ENCODE measurements at places on chromosomes 2 and 18. TPM values are rescaled to one million over a fixed set of nuclear protein-coding genes. Genes with fewer than 3 reads are reported as not detected.
A peak's percentile ranks its signal among the peaks of the same experiment; 100 is the strongest.

DNA sequence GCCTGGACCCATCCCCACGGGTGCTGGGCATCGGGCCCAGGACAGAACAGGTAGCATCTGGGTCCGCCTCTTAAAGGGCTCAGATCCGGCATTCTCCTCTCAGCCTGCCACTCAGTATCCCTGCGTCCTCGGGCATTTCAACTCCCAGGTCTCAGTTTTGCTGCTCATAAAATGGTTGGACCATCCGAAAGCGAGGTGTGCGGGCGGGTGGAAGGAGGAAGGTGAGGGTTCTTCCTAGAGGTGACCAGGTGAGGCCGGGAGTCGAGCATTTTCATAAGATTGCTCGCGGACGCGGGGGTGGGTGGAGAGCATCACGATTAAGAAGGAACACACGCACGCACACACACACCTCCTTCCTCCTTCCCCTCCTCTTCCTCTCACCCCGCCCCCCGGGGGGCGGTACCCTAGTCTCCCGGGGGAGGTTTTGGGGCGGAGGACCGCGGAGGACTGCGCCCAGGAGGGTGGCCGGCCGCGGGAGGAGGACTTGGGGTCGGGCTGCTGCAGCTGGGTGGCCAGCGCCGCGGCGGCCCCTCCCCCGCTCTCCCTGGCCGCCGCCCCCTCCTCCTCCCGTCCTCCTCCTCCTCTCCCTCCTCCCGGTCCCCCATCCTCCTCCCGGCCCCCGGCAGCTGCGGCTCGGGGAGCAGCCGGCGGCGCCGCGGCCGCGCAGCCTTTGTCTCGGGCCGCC is 97.9 kb upstream of the GPR45 start:
- DNase-seq = peak; percentile 34

DNA sequence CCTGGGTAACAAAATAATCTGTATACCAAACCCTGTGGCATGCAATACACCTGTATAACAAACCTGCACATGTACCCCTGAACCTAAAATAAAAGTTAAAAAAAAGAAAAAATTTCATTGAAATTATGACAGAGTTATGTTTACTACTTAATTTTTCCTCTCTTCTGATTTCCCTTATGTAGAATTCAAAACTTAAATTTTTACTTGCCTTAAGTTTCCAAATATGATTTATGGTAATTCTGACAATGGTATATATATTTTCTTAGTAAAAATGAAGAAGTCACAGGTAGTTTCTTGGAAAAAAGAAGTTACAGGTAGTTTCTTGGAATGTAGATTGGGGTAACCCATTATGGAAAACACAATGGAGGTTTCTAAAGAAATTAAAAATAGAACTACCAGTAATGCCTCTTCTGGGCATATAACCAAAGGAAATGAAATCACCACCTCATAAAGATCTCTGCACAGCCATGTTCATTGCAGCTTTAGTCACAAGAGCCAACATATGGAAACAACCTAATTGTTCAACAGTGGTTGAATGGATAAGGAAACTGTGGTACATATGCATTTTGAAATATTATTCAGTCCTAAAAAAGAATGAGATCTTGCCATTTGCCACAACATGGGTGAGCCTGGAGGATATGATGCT is 164.9 kb downstream of the BABAM2 start:
- DNase-seq = no peak

- no peak for DNase-seq
Measured at GRCh38 chr2:28395334-28396061, 2.8 kb downstream of the FOSL2 start.

DNA sequence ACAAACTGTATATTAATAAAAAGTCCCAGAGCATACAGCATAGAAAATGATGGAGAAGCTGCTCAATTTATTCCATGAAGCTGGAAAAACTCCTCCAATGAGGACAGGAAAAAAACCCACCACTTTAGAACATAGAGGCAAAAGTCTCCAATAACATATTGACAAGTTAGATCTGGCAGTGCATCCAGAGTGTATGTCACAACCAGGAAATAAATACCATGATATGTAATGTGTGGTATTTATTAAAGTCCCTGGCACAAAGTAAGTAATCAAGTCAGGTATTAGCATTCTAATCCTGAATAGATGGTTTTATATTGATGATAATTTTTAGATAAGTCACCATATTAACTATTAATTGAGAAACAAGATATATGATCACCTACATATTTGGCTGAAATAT is 427.3 kb upstream of the HS6ST1 start:
- no peak for DNase-seq

GRCh38 chr2:26735097-26735496 is 29.0 kb upstream of the SLC35F6 start:
- no peak for DNase-seq

DNA sequence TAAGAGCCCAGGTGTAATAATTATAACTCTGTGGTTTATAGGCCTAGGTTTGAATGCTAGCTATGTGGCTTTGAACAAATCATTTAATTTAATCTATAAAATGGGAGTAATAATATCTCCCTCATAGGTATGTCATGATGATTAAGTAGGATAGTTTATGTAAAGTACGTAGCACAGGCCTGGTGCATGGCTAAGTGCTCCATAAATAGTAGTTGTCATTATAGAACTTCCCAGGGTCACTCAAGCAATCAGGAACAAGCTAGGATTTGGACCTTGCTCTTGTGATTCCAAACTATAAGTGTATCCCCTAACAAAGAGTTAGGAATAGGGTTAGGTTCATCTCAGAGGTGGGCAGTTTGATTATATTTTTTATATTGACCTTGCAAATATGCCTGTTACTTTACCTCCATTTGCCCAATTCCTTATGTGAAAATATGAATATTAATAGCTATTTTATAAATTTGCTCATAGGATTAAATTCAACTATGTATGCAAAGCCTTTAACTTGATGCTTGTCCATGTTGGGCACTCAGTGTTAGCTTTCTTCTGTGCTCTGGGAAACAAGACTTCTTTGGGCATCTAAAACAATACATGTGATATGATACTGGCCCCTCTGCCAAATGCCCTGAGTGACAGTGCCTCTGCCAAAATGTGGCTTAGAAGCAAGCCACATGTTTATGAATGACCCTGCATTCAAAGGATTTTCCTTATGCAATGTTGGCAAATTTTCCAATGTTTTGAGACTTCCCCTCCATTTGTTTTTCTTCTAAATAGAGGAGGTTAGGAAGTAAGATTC is 353.6 kb downstream of the KIAA1328 start:
- no peak for DNase-seq

DNA sequence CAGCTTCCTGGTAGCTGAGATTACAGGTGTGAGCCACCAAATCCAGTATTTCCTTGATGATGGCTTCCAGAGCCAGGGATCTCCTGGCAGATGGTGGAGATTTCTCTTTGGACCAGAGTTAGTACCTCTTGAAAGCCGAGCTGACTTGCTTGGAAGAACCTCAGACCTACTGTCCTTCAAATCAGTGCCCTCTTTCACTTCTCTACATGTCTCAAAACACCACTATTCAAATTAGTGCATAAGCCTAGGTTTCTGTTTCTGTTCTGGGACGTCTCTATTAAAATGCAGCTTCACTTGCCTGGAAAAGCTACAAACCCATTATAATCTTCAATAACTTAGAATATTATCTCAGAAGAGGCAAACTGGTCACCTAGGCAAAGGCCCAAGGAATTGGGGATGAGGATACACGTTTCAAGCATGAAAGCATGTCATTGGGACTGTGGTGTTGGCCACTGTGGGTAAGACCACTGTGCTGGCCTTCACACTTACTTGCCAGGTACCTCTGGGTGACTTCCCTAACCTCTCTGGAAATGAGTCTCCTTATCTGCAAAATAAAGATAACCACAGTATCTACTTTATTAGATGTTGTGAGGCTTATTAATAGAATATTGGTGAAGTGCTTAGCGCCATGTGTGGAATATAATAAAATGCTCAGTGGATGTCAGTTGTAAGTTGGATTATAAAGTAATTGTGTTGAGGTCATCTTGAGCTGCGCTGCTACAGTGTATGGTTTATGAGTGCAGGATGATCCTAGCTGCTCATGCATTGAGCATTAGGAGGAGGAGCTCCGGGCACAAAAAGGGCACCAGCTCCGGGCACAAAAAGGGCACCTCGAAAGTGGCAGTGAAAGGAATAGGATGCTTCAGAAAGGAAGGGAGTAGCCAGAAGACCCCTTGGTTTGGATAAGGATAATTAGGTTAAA is 84.5 kb downstream of the DOCK10 start:
- no peak for DNase-seq

- DNase-seq = no peak
Measured at GRCh38 chr2:241180495-241180894, 8.0 kb upstream of the ANO7 start.

Gene PSMA8
- not detected for polyA plus RNA-seq

GRCh38 chr2:97907369-97908100 is 88.2 kb downstream of the TMEM131 start:
- no peak for DNase-seq

DNA sequence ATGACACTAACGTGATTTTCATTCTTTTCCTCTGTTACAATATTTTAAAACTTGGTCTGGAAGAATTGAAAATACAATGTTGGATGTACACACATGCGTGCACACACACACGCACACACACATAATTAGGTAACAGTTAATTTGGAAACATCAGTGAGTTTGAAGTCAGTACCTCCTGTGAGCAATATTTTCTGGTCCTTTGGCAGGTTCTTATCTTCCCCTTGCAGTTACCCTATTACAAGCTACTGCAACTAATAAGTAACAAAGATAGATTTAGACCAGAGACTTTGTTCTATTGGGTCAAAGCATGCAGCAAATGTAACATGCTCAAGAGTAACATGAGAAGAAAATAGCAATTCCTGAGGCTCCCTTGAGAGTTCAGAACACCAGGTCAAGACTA is 73.3 kb downstream of the ZNF385B start:
- DNase-seq = no peak

- no peak for DNase-seq
Measured at GRCh38 chr2:223967981-223968380, 10.7 kb downstream of the MRPL44 start.

Gene UGT1A1
- 0.56 TPM for polyA plus RNA-seq

DNA sequence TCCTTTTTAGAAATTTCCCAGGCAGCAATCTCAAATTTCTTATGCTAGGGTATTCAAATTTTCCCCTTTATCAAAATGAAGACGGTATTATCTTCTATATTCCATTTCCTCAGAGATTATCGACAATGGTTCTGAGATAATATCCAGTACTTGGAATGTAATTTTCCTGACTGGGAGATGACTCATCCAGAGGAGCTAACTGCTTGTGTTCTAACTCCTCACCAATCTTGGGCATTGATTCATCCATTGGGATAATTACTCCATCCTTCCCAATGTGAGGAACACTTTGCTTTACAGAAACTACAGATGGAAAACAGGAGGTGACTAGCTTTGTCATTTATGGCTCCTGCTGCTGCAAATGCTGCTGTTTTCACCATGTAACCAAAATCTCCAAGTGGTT is 239.4 kb upstream of the LYPD1 start:
- DNase-seq = no peak

- DNase-seq = no peak
Measured at GRCh38 chr2:36338827-36339145, 16.8 kb upstream of the CRIM1 start.

Gene CROCC2
- 0.07 TPM for polyA plus RNA-seq

GRCh38 chr2:28752631-28753376 is 1.2 kb downstream of the PPP1CB start:
- DNase-seq = no peak

GRCh38 chr2:196609806-196610205 is 29.7 kb upstream of the CCDC150 start:
- no peak for DNase-seq

Gene MPHOSPH10
- 52.3 TPM for polyA plus RNA-seq

- DNase-seq = no peak
Measured at GRCh38 chr2:5986801-5987787, 294.9 kb downstream of the SOX11 start.

DNA sequence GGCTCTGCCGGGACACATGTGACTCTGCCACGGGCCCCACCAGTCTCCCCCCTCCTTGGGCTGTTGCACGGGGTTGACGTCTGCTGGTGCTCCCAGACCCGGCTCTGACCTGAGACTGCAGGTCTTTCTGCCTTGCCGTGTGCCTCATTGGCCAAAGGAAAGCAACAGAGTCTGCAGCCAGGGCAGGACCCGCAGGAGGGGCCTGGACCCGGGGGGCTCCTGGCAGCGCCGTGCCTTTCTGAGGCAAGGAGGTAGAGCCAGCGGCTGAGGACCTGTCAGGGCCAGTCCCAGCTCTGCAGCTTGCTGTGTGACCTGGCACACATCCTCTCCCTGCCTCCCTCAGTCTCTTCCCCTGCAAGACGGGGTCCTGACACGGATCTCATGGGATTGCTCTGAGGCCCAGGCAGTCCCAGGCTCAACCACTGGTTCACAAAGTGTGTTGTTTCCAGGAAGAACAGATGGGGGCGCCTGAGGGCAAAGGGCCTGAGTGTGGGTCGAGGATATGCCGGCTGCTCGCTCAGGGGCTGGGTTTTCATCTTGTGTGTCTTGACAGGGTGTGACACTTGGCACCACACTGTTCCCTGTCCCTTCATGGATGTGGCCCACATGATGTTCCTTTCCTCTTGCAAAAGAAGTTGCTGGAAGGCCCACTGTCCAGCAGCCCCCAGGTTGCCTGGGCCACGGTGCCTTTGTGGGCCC is 9.0 kb downstream of the CAPN10 start:
- no peak for DNase-seq

GRCh38 chr18:23784832-23785245 is 95.6 kb downstream of the LAMA3 start:
- DNase-seq = no peak

Gene SERPINB13
- not detected for polyA plus RNA-seq

- DNase-seq = no peak
Measured at GRCh38 chr18:10913919-10914318, 235.4 kb downstream of the PIEZO2 start.

Data from renal cortex interstitium (tissue), 15 donors.